ENCODE measurements at places on chromosomes 7 and 10.

DNA sequence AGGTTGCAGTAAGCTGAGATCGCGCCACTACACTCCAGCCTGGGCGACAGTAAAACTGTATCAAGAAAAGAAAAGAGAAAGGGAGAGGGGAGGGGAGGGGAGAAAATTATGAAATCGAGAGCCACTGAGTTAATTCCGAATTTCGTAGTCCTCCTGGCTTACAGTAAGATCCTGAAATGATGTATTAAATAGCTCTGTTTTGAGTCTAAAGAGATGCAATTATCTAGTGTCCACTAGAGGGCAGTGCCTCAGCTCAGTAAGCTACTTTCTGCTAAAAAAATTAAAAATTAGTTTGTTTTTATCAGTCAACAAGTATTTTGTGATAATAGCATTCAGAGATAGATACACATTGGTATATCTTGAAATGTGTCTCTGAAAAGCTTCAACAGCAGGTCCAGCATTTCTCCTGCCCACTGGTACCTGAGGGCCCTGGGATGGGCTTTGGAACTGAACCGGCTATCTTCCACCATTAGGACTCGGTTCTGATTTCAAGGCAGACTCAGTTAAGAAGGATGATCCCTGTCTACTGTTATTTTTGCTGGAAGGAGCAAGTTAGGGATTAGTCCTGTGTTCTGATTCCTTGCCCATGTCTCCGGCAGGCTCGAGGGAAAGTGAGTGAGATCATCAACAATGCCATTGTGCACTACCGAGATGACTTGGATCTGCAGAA, 19.5 kb downstream of the TSPAN33 start:
- DNase-seq = no peak

- DNase-seq = no peak
Measured at GRCh38 chr7:72345208-72345727, 66.9 kb downstream of the CALN1 start.

DNA sequence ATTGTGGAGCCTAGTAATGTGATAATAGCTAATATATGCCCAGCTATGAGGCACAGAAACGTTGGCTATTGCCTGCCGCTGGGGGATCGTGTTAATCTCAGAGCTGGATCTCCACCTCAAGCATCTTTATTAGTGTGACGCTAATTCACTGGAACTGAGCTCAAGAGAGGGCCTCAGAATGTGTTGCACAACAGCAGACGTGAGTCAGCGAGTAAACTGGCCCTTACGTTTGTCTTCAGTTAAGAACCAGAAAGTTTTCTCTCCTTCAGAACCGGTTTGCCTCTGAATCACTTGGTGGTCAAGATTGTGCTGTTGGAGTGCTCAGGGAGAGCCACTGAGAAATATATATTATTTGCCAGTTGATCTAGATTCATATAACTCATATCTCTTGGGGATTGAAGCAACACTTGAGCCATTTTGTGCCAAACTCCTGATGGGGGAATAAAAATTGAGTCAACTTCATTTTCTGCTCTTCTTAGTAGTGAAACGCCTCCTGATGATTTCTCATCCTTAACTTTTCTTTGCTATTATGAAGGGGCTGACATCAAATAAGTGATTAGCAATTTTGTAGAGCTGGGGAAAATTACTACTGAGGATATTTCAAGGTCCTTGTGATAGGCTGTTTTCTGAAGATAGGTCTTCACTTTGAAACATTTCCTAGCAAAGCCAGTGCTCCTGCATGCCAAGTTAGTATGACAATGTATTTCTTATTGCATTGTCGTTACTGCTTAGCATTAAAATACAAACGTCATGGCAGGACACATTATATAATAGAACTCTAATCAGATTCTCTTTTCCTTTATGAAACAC, 22.3 kb downstream of the BZW2 start:
- no peak for DNase-seq

DNA sequence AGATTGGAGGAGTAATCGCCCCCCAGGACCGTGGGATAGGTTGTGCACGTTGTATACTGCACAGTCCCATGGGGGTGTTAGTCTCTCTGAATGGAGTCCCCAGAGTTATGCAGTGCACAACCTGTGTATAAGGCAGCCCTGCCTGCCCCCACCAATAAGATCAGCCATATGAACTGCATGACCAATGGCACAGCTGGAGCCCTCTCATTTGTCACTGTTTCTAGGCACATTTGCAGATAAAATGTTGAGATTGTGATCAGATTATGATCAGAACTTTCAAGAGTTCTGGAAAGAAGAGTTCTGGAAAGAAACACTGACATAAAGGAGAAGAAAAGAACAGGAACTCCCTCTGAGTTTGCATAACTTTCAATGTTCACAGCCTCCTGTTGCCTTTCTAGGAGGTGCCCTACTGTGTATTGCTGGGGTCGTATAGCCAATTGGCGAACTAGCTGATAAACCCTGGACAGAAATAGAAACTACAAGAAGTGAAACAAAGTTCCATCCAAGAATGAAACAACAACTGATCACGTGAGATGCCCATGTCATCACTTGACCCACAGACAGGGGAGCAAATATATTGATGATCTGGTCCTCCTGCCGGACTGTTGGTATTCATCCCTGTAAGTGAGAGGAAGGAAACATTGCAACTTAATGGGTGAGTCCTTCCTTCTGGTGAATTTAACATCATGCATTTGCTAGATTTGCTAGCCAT, 49.6 kb upstream of the TOMM7 start:
- no peak for DNase-seq

GRCh38 chr10:5559642-5560141, 34.9 kb downstream of the CALML3 start:
- DNase-seq = no peak

- no peak for DNase-seq
Measured at GRCh38 chr7:55409482-55410225, 44.5 kb downstream of the LANCL2 start.

DNA sequence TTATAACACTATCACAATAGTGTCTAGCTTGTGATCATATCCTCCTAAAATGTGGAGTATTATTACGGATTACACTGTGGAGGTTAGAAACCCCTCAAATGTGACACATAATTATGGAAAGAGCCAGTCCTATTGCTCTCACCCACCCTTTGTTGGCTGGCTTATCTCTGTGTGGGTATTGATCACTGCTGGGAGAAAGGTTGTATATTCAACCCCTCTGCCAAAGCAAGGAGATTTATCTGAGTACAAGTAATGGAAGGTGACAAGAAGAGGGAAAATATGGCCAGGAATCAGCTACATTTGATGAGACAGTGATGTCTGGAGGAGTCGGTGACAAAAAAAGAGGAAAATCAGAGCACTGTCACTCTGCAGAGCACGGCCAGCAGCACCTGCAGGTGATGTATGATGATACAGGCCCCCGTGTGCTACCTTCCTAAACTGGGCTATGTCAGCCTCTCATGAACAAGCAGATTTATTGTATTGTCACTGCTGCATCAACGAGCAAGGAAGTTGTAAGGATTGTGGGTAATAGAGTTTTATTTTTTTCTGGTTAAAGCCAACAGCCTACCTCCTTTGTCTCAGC, 235.3 kb downstream of the PHF14 start:
- no peak for DNase-seq

DNA sequence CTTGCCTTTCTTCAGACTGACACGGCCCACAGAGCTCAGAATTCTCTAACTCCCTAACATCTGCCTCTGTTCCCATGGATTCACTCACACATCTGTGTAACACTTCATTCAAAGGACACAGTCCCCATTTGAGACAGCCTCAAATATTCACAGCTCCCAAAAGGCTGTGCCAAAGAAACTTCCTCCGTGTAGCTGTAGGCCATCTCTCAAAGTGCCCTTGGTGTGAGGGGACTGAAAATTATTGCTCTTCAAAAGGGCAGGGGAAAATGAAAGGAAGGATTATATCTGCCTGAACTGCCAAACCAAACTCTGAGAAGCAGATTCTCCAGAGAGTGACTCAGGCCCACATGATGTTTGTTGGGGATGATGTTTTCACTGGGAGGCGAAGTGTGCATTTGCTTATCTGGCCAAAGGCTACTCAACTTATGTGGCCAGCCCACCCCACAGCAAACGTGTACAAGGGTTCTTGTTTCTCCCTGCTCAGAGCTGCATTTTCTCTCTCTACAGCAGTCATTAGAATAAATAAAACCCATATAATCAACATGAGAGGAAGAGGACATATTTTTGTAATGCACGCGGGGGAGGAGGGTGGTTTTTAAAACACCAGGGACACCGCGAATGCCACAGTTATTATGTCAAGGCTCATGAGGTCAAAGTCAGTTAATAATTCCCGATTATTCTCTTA, 302.4 kb upstream of the NFE2L3 start:
- no peak for DNase-seq
